ENCODE measurements at places on chromosomes 3 and 15. TPM values are rescaled to one million over a fixed set of nuclear protein-coding genes. Genes with fewer than 3 reads are reported as not detected.

SAMD7 gene
- not detected for total RNA-seq

DNA sequence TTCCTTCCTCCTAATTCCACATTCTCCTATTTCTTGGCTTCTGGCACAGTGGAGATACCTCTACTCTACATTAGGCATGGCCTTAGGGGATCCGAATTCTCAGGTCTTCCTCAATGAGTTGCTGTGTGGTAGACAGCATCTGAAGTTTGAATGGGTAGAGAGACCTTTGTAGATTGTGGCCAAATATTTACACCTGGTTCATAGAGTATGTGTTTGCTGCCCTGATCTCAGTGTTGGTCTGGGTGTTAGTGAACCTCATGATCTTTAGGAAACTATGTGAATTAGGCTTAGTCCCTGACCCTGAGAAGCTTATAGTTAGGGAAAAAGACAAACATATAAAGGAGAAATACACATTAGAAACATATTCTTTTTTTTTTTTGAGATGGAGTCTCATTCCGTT, 75.8 kb downstream of the LPP start:
- no peaks in the 10 kb centered on the region for H3K36me3 ChIP-seq
- peaks cover 46% of the 10 kb centered on the region for H3K4me1 ChIP-seq
- peak overlapping the region; percentile 83 for H3K27ac ChIP-seq
- no peak for DNase-seq
- H3K4me3 ChIP-seq = no peak overlapping the region

DNA sequence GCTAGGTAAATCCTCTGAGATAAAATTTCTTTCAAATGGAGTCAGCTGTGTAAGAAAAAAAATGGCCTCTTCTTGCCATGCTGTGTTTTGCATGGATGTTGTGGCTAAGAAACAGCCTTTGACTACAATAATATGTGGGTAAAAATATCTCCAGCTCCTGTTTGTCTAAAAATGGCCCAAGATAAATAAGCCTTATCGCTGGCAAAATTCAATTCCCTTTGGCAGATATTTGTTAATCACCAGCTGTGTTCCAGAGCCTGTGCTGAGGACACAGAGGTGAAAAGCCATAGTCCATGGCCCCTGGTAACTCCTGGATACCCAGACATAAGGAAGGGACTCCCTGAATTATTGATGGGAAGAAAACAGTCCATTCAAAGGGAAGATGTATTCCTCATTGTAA, 15.3 kb upstream of the RAMAC start:
- H3K4me3 ChIP-seq = no peak overlapping the region
- H3K27me3 ChIP-seq = no peaks in the 10 kb centered on the region
- no peaks in the 10 kb centered on the region for H3K4me1 ChIP-seq

SCG5 gene
- total RNA-seq = 1.6 TPM

OIP5 gene
- 26.6 TPM for total RNA-seq

GRCh38 chr3:100893108-100893507, 100.1 kb downstream of the ABI3BP start:
- peaks cover 26% of the 10 kb centered on the region for H3K4me1 ChIP-seq
- no peak overlapping the region for H3K27ac ChIP-seq
- no peaks in the 10 kb centered on the region for H3K27me3 ChIP-seq
- no peak for DNase-seq

GALNT15 gene
- not detected for total RNA-seq

GRCh38 chr15:100457201-100457600, 71.5 kb downstream of the CERS3 start:
- no peak overlapping the region for H3K27ac ChIP-seq
- H3K36me3 ChIP-seq = no peaks in the 10 kb centered on the region
- H3K27me3 ChIP-seq = no peaks in the 10 kb centered on the region
- no peak overlapping the region for H3K4me3 ChIP-seq

GRCh38 chr15:94070356-94071295, 160.7 kb upstream of the MCTP2 start:
- H3K36me3 ChIP-seq = no peaks in the 10 kb centered on the region
- H3K27me3 ChIP-seq = no peaks in the 10 kb centered on the region
- no peak overlapping the region for H3K4me3 ChIP-seq
- no peak overlapping the region for H3K27ac ChIP-seq
- peak; percentile 30 for DNase-seq

- no peak overlapping the region for H3K27ac ChIP-seq
- DNase-seq = no peak
- H3K4me3 ChIP-seq = no peak overlapping the region
- no peaks in the 10 kb centered on the region for H3K36me3 ChIP-seq
- peaks cover 16% of the 10 kb centered on the region for H3K4me1 ChIP-seq
- H3K27me3 ChIP-seq = no peaks in the 10 kb centered on the region
Observed at GRCh38 chr15:90588427-90588826, 58.7 kb downstream of the CRTC3 start.

DNA sequence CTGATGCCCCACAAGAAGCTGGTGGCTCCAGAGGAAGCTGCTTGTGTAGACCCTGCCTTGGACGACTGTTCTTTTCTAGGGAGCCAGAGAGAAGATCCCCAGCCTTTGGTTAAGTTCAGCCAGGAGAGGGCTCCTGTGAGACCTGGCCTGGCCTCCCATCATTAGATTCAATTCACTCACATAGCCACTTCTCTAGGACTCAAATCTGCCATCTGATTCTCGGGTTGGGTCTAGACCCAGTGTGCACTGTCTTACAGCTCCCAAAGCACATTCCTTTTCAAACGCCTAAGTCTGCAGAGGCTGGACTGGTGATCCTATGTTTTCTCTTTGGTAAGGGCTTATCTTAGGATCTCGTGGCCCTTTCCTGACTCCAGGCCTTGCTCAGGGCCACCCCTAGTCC, 81.7 kb upstream of the NPHP3 start:
- DNase-seq = no peak
- no peaks in the 10 kb centered on the region for H3K27me3 ChIP-seq
- H3K27ac ChIP-seq = no peak overlapping the region
- no peak overlapping the region for H3K4me3 ChIP-seq
- H3K36me3 ChIP-seq = no peaks in the 10 kb centered on the region

DNA sequence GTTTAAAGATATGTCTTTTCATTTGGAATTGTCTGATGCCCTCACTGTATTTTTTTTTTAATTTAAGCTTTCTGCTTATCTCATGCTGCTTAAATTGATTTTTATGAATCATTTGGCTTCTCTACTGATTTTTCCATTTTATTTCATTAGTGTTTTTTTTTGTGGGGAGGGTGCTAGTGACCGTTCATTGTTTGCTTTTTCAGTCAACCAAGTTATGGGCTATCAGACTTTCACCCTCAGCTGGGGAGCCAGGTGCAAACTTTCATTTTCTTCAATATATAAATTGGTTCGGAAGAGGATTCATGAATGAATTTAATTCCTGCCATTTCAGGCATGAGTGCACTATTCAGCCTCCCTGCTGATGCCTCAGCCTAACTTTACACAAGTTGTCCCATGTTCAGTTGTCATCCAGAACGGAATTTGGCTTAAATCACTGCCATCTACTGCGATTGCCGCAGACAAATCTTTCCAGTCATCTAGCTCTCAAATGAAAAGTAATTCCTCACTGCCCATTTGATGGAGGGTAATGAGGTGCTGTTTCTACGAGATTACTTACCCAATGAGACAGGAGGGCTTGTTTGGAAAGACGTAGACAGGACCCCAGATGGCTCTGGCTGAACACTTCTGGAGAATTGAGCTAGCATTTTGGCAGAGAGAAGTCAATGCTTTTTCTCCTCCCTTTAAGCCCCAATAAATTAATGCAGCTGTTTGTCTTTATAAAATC, 89.9 kb upstream of the RORA start:
- H3K36me3 ChIP-seq = no peaks in the 10 kb centered on the region
- DNase-seq = no peak
- no peak overlapping the region for H3K4me3 ChIP-seq
- peaks cover 6% of the 10 kb centered on the region for H3K27me3 ChIP-seq

DNA sequence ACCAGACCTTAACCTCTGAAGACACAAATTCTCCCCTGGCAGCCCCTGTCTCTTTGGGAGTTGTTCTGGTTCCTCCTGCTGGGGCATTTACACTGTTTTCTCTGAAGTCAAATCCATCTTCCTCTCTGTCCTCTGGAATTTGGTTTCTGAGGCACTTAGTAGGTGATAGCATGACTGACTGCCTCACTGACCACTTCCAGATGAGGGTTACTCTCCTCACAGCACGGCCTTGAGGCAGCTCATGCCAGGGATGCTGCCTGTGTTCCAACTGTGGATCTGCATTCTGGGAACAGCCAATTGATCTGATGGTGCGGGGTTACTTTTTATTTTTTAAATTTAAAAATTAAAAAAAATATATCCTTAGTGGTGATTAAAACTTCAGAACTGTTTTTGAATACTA, 140.9 kb upstream of the ROPN1 start:
- peaks cover 20% of the 10 kb centered on the region for H3K4me1 ChIP-seq
- no peak for DNase-seq
- no peak overlapping the region for H3K27ac ChIP-seq
- H3K36me3 ChIP-seq = no peaks in the 10 kb centered on the region

DNA sequence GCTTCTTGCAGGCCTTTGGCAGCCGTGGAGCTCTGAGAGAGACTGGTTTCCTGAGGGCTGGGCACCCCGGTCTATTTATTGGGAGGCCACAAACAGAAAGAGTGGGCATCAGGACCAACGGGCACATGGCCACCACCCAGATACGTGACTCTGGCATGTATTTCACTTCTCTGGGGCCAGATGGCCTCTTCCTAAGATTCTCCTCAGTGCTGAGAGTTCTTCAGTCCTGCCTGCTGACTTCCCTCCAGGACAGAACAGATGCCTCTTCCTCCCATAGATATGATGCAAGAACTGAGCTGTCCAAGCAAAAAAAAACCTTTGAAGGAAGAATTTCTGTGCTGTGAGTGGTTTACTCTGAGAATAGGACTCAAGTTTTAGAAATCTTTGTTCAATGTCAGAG, 107.7 kb downstream of the IGF2BP2 start:
- no peaks in the 10 kb centered on the region for H3K27me3 ChIP-seq
- no peak for DNase-seq
- no peaks in the 10 kb centered on the region for H3K36me3 ChIP-seq
- no peak overlapping the region for H3K4me3 ChIP-seq
- peaks cover 45% of the 10 kb centered on the region for H3K4me1 ChIP-seq

- no peak for DNase-seq
- H3K36me3 ChIP-seq = no peaks in the 10 kb centered on the region
- no peaks in the 10 kb centered on the region for H3K27me3 ChIP-seq
Observed at GRCh38 chr3:138888560-138888959, 53.8 kb upstream of the PIK3CB start.

GRCh38 chr3:128874481-128875180, 4.8 kb upstream of the ACAD9 start:
- H3K27ac ChIP-seq = no peak overlapping the region
- no peaks in the 10 kb centered on the region for H3K27me3 ChIP-seq
- no peak overlapping the region for H3K4me3 ChIP-seq

GRCh38 chr15:68655686-68656437, 77.1 kb downstream of the CORO2B start:
- H3K27me3 ChIP-seq = no peaks in the 10 kb centered on the region
- no peaks in the 10 kb centered on the region for H3K36me3 ChIP-seq
- H3K27ac ChIP-seq = no peak overlapping the region
- DNase-seq = no peak
- no peaks in the 10 kb centered on the region for H3K4me1 ChIP-seq
- H3K4me3 ChIP-seq = no peak overlapping the region

GRCh38 chr15:91652610-91653207, 200.8 kb upstream of the SLCO3A1 start:
- no peak overlapping the region for H3K4me3 ChIP-seq
- H3K4me1 ChIP-seq = no peaks in the 10 kb centered on the region
- H3K27me3 ChIP-seq = peaks cover 3% of the 10 kb centered on the region
- DNase-seq = no peak
- no peaks in the 10 kb centered on the region for H3K36me3 ChIP-seq
- no peak overlapping the region for H3K27ac ChIP-seq

DNA sequence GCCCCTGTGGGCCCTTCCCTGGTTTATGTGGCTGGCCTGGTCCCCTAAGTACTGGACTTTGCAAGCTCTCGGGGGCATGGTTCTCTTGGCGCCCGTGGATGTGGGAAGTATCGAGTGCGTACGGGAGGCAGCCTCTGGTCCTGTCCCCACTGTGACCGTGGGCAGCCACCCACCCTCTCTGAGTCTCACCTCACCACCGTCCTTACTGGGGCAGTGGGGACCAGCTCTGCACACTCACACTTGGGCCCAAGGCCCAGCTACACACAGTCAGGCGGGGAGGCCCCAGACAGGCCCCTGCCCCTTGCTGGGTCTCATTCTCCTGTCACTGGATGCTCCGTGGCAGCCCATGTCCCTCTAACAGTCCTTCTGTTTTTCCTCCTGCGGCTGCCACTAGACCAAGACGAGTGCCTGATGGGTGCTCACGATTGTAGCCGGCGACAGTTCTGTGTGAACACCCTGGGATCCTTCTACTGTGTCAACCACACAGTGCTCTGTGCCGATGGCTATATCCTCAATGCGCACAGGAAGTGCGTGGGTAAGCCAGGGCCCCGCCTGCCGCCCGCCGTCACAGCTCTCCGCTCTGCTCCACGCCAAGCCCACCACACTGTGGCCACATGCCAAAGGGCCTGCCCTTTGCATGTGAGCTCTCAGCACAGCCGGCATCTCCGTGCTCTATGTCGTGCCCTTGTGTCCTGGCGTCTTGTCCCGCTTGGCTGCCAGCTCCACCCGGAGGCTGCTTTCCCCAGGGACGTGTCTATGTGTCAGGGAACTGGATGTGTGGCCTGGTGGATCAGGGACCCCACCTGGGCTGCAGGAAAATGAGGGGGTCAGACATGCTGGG, 72.7 kb downstream of the FBLN2 start:
- H3K36me3 ChIP-seq = no peaks in the 10 kb centered on the region
- no peak for DNase-seq
- no peak overlapping the region for H3K4me3 ChIP-seq
- H3K27ac ChIP-seq = no peak overlapping the region
- H3K27me3 ChIP-seq = no peaks in the 10 kb centered on the region

DNA sequence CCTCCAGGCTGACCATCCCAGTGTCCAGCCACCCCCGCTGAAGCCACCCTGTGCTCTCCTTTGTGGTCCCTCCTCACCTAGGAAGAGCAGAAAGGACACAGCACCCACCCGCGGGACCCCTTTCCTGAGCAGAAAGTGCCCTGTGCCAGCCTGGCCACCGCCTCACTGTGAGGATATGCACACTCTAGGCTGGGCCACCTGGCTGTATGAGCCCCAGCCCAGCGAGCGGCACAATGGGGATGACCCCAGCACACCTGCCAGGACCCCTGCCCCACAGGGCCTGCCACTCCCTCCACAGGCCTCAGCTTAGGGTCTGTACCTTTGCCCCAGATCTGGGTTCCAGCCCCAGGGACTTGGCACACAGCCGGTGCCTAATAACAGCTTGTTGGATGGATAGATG, 47.9 kb upstream of the FURIN start:
- H3K4me3 ChIP-seq = no peak overlapping the region
- H3K27me3 ChIP-seq = no peaks in the 10 kb centered on the region
- no peaks in the 10 kb centered on the region for H3K36me3 ChIP-seq

RASL12 gene
- total RNA-seq = not detected

DNA sequence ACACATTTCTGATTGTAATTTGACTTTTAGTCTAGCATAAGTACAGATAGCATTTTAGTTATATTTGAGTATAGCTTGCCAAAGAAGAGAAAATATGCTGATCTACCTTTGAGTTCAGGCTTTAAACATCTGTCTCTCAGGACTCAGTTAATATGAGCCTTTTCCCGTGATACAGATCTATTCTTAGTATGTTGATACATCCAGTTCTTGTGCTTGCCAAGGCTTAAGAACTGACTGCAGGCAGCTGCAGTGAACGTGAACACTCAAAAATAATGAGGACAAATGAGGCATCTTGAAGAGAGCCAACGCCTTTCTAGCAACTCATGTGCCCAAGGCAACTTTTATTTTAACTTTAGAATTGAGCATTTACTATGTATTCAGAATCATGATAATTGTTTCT, 325.5 kb downstream of the SI start:
- no peaks in the 10 kb centered on the region for H3K4me1 ChIP-seq
- no peaks in the 10 kb centered on the region for H3K36me3 ChIP-seq
- no peaks in the 10 kb centered on the region for H3K27me3 ChIP-seq
- no peak for DNase-seq
- H3K27ac ChIP-seq = no peak overlapping the region

CCK gene
- total RNA-seq = not detected

Measured in PC-3 (cell line).